ENCODE measurements at places on chromosomes 6 and 20.

- DNase-seq, result no peak
Measured at GRCh38 chr20:62749851-62750445, 41.3 kb downstream of the NTSR1 start.

DNA sequence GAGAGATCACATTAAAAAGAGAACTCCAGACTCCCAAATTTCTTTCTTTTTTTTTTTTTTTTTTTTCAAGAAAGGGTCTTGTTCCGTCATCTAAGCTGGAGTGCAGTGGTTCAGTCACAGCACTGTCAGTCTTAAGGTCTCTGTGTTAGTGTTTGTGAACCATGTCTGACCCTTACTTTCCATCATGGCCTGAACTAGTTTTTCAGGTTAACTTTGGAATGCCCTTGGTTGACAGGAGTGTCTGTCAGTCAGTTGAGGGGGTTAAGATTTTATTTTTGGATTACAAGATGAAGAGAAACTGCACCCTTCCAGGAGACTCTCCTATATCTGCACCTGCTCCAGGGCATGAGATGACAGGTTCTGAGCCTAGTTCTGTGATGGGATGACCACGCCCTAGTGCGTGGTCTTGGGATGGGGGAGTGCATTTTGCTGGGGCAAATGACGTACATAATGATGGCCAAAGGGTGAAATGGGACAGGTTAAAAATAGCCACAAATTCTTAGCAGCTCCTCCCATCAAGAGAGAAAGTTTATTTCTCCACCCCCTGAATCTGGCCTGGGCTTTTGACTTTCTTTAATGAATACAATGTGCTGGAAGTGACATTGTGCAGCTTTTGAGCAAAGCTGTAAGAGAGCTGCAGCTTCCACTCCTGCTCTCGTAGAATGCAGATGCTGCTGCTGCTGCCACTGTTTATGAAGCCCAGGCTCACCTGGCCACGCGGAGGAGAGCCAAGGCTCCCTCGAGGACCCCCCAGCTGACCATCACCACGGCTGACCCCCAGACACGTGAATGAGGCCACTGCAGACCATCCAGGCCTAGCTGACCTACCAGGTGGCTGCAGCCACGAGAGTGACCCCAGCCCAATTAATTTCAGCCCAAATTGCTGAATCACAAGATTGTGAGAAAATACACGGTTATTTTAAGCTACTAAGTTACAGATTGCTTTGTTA is 29.7 kb upstream of the FAM50B start:
- no peak for DNase-seq

DNA sequence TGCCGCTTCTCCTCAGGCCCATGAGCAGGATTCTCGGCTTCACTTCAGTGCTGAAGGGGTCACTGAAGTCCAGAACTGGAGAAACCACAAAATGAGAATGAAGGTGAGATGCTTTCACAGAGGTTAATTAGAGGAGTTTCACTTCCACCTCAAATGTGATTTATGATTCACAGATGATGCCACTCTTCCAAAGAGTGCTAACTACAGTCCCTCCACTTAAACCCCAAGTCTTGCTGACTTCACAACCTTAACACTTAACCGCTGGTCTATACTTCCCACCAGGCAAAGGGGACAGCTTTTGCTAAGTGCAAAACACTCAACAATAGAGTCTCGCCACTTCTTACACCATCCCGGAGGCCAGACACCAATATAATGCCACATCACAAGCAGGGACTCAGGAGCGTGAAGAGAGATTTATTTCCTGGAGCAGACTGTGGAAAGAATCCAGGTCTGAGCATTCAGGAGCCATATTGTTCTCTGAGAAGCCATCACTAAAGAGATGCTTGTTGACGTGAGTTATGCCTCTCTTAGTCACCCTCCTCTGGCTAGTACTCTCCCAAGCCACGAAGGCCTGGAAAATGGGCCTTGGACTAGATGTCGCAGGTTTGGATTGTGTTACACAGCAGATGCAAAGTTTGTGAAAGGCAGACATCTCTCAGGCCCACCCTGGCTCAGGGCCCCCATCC is 24.4 kb downstream of the RRAGD start:
- no peak for DNase-seq

GRCh38 chr6:21741221-21742109 is 147.9 kb downstream of the SOX4 start:
- no peak for DNase-seq
